ENCODE measurements at places on chromosomes 2 and 18. TPM values are rescaled to one million over a fixed set of nuclear protein-coding genes. Genes with fewer than 3 reads are reported as not detected.

GRCh38 chr18:22667616-22668422, 250.1 kb upstream of the CTAGE1 start:
- no peak for DNase-seq

- peak; percentile 64 for DNase-seq
Measured at GRCh38 chr2:66438891-66439811, 4.2 kb downstream of the MEIS1 start.

ORMDL1 gene
- 83.9 TPM for total RNA-seq

CD8A gene
- total RNA-seq = 0.36 TPM

RTP5 gene
- not detected for total RNA-seq
